ENCODE measurements at places on chromosomes 7 and 10.

DNA sequence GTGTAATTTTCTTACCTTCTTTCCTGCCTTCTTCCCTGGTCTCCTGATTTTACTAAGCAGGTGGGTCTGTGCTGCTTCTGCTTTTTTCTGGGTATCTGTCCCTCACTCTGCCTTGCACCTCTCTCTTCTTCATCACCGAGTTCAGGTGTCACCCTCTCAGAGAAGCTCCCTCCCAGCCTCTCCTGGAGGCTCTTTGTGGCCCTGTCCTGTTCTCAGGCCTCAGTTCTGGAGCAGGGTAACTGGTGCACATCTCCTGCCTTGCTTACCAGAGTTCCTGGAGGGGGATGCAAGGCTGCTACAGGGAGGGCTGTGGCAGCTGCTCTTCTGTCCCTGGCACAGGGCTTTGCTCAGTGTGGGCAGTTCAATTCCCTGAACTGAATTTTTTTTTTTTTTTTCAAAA is 66.1 kb downstream of the RBM33 start:
- H3K4me3 ChIP-seq = no peak overlapping the region
- H3K27me3 ChIP-seq = no peaks in the 10 kb centered on the region

GRCh38 chr10:7417103-7417623 is 6.3 kb upstream of the SFMBT2 start:
- no peak overlapping the region for H3K27ac ChIP-seq
- no peak for DNase-seq
- no peaks in the 10 kb centered on the region for H3K36me3 ChIP-seq
- H3K27me3 ChIP-seq = peaks cover 65% of the 10 kb centered on the region

GRCh38 chr7:30469303-30469702 is 9.3 kb downstream of the NOD1 start:
- DNase-seq = peak; percentile 90
- H3K4me3 ChIP-seq = no peak overlapping the region
- H3K27ac ChIP-seq = peak overlapping the region; percentile 69
- H3K4me1 ChIP-seq = peaks cover 4% of the 10 kb centered on the region
- no peaks in the 10 kb centered on the region for H3K36me3 ChIP-seq

GRCh38 chr7:17109020-17109419 is 189.4 kb upstream of the AHR start:
- no peaks in the 10 kb centered on the region for H3K27me3 ChIP-seq
- no peaks in the 10 kb centered on the region for H3K36me3 ChIP-seq
- H3K4me3 ChIP-seq = no peak overlapping the region
- peaks cover 5% of the 10 kb centered on the region for H3K4me1 ChIP-seq

- peak within 1 kb of the TSS; percentile 69 for H3K4me3 ChIP-seq
- no peak for DNase-seq
- no peak within 1 kb of the TSS for H3K27ac ChIP-seq
- H3K27me3 ChIP-seq = no peaks in the 10 kb centered on the region
These were observed at the start of gene SLC29A4 for GRCh38 chr7:5282543-5283316. SLC29A4 (plus strand) TSS chr7:5282943; CDS start chr7:5287817, 4,874 bp downstream.

DNA sequence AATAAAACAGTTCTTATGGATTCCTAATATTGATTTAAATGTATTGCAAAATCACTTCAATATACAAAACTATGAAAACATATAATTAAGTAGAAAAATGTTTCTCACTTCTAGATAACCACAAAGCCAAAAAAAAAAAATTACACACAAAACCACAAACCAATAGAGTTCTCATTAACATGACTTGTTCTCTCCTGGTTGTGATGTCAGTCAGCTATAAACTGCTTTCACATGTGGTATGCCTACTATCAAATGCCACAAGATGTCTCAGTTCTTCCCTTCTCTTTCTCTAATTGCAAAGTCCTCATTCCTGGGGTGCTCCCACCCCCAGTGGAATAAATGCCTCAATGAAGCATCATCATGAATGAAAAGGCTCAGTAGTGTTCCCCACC is 16.6 kb downstream of the GNAI1 start:
- no peak for DNase-seq
- no peaks in the 10 kb centered on the region for H3K4me1 ChIP-seq
- H3K4me3 ChIP-seq = no peak overlapping the region
- no peak overlapping the region for H3K27ac ChIP-seq
- no peaks in the 10 kb centered on the region for H3K27me3 ChIP-seq
